ENCODE measurements at places on chromosomes 5 and 9.

DNA sequence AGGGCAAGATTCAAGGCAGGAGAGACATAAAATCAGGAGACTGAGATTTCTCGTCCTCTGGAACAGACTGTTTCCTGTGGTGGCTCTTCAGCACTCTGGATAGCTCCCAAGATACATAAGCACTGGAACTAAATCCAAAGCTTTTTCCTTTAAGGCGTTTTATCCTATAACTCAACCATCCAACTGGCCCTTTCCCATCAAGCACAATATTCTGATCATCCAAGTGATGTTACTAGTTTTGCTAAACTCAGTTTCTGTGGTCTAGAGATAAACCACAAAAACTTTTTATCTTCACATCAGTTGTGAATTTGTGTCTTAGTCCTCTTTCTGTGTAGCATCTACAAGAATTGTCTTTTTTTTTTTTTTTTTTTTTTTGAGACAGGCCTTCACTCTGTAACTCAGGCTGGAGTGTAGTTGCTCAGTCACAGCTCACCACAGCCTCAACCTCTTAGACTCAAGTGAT lies 299.4 kb downstream of the COX7C start:
- peak; percentile 37 for DNase-seq

DNA sequence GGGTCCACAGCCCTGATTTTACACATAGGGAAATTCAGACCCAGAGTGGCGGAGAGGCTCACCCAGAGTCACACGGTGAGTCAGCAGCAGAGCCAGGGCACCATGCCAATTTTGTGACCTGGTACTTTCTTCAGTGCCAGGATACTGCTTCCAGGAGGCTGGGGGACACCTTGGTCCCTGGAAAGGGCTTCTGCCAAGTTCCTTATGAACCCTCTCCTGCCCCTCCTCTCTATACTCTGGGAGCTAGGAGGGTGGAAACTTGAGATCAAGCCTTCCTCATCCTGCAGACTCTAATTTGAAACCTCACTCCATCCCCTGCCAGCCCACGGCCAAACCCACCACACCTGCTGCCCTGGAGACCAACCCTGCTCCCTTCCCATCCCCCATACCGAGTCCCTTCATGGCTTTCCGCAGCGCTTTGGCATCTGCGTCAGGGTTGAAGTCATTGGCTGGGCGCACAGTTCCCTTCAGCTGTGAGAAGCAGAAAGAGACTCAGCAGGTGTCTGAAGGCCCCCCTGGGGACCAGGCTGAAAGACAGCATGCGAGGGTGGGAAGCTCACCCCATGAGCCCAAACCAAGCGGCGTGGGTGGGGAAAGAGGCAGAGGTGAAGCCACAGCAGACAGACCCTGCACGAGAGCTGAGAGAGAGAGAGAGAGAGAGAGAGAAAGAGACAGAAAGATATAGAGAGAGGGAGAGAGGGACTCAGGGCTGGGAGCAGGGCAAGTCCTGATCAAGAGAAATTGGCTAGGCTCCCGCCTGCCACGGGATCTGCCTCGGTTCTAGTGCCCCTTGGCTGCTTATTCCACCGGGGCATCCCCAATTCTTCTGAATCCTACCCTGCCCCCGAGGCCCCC lies 33.5 kb downstream of the ANXA6 start:
- no peak for DNase-seq

- DNase-seq = no peak
Measured at GRCh38 chr5:179700401-179700918, 1.7 kb downstream of the CANX start.

DNA sequence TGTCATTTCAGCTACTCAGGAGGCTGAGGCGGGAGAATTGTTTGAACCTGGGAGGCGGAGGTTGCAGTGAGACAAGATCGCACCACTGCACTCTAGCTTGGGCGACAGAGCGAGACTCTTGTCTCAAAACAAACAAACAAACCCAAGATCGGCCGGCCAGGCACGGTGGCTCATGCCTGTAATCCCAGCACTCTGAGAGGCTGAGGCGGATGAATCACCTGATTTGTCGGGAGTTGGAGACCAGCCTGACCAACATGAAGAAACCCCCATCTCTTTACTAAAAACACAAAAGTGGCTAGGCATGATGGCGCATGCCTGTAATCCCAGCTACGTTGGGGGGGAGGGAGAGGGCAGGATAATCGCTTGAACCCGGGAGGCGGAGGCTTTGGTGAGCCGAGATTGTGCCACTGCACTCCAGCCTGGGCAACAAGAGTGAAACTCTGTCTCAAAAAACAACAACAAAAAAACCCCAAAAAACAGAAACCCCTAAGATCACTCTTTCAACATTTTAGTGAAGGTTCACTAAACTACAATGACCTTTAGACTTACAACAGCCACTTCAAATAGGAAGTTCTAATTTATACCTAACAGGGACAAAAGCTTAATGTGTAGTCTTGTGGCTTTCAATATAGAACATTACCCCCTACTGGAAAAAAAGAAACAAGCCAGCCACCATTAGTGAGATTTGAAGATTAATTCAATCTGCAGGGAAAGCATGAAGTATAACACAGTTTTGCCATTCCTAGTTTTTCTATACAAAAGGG lies 7.0 kb downstream of the HSPA9 start:
- DNase-seq = no peak

- DNase-seq = no peak
Measured at GRCh38 chr9:73892335-73892734, 604.8 kb upstream of the RORB start.

DNA sequence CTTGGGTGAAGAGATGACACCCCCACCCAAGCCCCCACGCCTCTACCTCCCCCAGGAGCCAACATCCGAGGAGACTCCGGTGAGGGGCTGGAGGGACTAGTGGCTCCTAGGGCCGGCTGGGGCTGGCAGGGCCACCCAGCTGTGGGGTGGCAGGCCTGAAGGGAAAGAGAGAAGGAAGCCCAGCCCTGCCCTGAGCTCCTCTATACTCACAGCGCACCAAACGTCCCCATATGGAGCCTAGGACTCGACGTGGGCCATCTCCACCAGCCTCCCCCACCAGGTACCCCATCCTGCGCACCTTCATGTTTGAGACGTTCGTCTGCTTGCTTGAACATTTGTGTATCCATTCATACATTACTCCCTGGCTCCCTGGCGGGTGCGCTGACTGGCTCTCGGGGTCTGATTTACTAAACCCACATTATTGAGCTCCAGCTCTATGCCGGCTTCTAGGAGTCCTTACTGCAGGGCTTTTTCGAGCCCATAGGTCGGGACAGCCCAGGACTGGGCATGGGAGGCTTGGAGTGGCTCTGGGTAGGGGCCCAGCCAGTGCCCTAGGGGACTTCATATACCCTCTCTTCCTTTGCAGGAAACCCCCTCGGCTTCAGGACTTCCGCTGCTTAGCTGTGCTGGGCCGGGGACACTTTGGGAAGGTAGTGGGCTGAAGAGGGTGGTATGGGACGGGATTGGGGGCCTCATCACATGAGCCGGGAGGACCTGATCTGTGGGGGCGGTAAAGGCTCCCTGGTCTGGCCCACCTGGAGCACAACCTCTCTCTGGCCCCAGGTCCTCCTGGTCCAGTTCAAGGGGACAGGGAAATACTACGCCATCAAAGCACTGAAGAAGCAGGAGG lies 9.1 kb downstream of the ZDHHC12 start:
- no peak for DNase-seq

DNA sequence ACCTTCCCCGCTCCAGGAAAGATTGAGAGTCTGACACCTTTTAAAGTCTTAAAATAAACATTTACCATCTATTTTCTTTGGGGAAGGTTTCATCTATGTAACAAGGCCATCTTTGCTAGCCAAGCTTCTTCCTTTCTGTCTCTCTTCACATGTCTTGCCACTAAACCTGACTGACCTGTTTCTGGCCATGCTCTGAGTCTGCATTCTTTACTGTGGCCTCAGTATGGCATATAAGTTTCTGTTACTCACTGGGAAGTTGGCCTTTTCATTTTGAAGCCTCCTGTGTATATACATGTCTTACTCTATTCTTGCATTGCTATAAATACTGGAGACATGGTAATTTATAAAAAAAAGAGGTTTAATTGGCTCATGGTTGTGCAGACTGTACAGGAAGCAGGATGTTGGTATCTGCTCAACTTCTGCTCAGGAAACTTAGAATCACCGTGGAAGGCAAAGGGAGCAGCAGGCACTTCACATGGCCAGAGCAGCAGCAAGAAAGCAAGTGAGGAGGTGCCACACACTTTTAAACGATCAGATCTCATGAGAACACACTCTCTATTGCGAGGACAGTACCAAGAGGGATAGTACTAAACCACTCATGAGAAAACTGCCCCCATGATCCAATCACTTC lies 48.1 kb downstream of the KCNV2 start:
- no peak for DNase-seq

DNA sequence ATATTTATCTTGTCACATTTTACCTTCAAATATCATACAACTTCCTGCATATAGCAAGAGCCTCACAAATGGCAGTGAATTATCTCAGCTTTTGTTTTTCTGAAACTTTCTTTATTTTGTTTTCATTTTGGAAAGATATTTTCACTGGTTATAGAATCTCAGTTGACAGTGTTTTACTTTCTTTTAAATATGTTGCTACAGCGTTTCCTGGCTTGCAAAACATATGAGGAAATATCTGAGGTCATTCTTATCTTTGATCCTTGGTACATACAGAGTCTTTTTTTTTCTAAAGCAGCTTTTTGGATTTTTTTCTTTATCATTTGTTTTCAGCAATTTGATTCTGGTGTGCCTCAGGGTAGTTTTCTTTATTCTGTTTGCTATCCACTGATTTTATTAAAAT lies 77.6 kb upstream of the CEP78 start:
- no peak for DNase-seq

DNA sequence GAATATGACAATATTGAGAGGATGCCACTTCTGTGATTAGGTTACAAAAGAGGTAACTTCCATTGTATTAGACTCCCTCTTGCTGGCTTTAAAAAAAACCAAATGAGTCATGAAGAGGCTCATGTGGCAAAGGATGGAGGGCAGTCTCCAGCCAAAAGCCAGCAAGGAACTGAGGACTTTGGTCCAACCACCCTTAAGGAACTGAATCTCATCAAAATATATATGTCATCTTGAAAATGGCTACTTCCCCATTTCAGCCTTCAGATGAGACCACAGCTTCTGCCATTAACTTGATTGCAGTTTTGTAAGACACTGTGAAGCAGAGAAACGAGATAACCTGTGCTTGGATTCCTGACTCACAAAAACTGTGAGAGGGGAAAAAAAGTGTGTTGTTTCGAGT lies 15.5 kb upstream of the TRIM32 start:
- no peak for DNase-seq

GRCh38 chr5:3226196-3226920 lies 369.3 kb upstream of the IRX1 start:
- DNase-seq = no peak

GRCh38 chr5:163033656-163034055 lies 403.7 kb upstream of the CCNG1 start:
- DNase-seq = no peak

- DNase-seq = no peak
Measured at GRCh38 chr5:67257077-67257476, 60.5 kb upstream of the CD180 start.

DNA sequence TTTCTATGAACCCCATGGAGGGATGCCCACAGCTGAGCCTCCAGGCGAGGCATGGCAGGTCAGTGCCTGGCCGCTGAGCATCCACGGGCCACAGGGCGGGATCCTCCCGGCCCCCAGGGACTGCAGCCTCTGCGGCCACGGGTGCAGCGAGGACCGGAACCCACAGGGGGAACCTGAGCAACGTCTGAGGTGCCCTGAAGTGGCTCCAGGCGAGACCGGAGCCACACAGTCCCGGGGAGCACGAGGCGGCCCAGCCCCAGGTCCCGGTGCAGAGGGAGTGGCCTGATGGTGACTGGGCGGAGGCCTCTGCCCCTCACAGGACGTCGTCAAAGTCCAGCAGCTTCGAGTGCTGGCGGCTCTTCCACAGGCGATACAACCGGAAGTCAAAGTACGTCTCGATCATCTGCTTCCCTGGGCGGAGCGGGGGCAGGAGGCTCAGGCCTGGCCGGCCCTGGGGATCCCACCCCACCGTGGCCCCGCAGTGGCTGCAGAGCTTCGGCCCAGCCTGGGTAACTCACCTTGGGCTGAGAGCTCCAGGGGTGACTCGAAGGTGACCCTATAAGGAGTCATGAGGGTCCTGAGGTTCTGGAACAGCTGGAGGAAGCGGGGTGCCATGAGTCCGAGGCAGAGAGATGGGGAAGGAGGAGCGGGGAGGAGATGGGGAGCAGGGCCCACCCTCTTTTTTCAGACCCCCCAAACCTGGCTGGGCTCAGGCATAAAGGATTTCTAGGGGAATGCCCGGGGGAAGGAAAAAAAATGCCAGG lies 8.1 kb upstream of the ENTPD8 start:
- DNase-seq = no peak

DNA sequence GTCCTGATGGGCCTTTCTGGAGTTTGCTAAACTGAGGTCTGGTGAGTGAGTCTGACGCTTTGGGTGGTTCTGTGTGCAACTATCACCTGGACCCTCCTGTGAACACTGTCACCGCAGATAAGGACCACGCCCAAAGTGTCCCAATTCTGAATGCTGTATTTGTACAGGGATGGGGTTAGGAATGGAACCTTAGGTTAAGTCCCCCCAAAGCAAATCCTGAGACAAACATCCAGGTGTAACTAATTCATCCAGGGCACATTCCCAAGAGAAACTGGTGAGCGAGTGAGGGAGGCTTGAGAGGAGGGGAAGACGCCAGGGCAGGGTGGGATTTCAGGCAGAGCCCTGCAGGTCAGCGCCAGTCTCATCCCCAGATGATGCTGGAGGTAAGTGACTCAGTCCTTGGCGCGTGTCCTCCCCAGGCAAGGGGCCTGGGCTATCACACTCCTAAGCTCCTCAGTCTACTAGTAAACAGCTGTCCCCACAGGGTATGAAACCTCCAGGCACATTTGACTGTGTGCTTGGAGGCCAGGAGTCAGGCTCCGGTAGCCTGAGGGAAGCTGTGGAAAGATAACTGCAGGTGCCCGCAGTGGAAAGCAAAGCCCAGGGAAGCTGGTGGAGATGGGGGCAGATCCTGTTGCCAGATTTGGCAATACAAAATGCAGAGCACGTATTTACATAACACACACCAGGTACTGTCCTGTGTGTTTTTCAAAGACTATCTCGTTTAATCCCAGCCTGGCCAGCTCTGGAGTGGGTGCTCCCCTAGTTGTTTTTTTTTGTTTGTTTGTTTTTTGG lies 66.7 kb downstream of the IL6ST start:
- no peak for DNase-seq

- no peak for DNase-seq
Measured at GRCh38 chr9:101408374-101409078, 9.9 kb downstream of the ZNF189 start.

DNA sequence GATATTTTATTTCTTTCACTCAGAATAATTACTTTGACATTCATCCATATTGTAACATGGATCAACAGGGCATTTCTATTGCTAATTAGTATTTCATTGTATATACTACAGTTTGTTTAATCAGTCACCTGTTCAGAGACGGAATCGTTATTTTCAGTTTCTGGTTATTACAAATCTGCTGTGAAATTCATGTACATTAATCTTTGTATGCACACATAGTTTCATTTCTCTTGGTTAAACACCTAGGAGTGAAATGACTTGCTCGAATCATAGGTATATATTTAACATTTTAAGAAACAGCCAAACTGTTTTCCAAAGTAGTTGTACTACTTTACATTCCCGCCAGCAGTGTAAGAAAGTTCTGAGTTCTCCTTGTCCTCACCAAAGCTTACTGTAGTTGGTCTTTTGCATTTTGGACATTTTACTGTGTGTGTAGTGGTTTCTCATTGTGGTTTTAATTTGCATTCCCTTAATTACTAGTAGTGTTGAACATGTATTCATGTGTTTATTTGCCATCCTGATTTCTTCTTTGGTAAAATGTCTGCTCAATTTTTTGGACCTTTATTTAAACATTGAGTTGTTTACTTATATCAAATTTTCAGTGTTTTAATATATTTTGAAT lies 198.2 kb downstream of the SAXO1 start:
- no peak for DNase-seq
